ENCODE measurements at places on chromosomes 7 and 10.

- DNase-seq, result no peak
Observed at GRCh38 chr7:142835487-142835886, 19.4 kb upstream of the EPHB6 start.

DNA sequence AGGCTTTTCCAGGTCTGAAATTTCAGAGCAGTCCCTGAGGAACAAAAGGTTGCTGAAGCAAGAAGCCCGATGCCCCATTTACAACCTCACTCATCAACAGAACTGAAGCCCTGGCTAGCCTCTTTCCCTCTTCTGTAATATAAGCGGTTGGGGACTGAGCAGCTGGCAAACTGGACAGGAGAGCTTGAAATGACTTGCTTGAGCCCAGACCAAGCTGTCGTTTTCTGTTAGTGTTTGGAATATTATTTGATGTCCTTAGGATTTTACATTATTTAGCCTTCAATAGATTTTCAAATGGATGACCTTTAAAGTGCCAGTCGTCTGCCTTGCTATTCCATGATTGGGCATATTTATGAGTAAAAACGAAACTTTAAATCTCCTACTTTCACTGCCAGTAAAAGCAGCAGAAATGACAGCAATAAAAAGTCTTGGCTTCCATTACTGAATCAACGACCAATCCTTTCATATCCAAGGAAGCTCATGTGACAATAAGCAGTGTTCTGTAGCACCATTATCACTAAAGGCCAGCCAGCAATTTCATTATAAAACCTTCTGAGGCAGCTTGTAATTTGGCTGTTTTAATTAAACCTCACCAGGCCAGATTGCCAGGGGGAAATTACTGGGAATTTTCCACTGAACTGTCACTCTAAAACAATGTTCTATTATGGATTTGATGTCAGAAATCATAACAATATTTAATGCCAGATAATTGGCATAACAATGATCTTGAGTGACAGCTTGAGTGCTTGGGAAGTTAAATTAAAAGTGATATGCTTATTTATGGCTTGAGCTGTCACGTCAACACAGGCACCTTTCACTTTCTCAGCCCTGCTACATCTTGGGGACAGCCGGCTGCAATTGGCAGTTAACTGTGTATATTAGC lies 85.9 kb downstream of the LSMEM1 start:
- DNase-seq, result peak; percentile 11

- DNase-seq, result no peak
Observed at GRCh38 chr10:36220151-36220550, 578.1 kb upstream of the FZD8 start.

DNA sequence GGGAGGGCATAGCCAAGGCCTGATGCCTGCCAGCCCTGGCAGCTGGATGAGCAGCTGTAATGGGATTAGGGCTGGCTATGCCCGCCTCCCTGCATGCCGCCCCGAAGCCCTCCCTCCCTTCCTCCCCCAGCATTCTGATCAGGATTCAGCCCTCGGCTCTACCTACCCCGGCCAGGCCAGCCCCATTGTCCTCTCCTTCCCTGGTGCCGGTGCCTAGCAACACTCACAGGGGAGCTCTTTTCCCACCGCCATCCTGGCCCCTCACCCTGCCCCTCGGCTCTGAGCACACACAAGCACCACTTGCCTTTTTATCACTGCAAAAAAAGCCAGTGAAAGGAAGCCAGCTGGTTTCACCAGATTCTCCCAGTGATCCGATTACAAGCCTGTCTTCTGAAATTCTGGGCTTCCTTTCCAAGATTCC lies 9.0 kb upstream of the ADCYAP1R1 start:
- DNase-seq, result no peak

DNA sequence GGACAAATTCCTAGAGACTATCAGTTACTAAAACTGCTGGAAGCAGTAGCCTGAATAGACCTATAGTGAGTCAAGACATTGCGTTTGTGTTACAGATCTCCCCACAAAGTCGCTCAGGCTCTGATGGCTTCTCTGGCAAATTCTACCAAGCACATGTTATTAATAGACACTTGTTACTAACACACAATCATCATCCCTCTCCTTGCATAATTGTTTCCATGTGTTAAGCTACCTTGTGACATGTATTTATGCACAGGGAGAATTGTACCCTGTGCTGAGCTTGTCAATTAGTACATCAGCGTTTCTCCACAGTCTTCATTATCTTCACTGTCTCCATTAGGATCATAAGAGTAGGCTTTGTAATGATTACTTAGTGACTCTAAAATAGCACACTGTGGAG lies 31.2 kb downstream of the DYNC2I1 start:
- DNase-seq, result no peak

GRCh38 chr7:43054052-43054722 lies 58.3 kb upstream of the HECW1 start:
- no peak for DNase-seq

GRCh38 chr10:132229834-132230556 lies 43.2 kb downstream of the DPYSL4 start:
- peak; percentile 49 for DNase-seq

GRCh38 chr10:14405076-14406065 lies 74.6 kb upstream of the FRMD4A start:
- DNase-seq, result no peak

DNA sequence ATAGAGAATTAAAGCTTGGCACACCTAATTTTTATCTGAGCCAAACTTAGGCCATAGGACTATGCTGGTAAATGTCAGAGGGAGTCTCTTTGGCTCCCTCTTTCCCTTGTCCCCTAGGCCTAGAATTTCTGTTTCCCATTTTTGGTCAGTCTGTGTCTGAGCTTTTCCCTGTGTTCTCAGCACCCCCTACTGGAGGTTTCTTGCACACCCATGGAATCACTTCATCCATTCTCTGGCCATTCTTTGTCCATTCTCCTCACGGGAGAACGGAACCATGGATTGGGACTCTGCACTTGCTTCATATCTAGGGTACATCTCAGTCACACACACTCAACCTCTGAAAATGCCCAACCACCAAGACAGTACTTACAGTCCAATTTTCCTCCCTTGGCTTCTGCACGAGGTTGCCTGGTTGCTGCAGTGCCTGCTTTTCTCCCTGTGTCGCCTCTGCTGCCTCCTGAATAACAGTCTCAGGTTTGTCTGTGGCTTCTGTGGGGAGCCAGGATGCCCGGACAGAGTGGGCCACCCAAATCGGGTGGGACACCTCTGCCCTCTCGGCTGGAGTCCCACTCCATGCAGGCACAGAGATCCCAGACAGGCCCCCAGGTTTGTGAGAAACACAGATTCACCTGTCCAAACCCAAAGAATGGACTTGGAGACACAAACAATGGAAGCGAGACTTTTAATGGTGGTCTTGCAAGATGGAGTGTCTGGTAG lies 35.1 kb upstream of the DNAH11 start:
- DNase-seq, result peak; percentile 52

DNA sequence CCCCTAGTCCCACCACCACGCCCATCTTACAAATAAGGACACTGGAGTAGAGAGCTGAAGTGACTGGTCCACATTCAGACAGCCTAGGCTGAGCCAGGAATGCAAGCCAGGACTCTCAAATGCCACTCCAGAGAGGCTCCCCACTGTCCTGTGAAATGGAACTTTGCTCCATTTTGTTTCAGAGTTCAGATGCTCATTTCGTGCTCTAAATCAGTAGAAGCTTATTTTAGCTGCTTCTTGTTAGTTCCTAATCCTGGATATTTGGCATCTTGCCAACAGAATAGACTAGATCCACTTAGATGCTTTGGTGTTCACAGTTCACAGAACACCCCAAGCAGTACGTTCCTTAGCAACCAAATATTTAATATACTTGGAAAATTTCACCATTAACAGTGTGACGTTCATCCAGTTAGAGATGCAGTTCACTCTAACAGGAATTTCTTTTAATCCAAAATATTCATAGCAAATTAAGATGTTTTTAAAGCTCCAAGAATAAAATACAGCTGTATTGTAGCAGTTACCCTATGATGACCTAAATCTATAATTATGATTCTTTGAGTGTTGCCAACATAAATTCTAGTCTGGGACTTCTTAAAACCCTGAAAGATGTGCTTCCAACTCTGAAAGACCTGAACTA lies 7.3 kb downstream of the MMP21 start:
- DNase-seq, result no peak

DNA sequence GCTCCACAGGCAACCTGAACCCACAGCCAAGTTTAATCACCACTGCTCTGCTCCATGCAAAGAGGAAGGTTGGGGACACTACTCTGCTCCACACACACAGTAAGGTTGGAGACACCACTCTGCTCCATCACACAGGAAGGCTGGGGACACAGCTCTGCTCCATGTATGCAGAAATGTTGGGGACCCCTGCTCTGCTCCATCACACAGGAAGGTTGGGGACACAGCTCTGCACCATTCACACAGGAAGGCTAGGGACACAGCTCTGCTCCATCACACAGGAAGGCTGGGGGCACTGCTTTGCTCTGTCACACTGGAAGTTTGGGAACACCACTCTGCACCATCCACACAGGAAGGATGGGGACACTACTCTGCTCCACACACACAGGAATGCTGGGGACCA lies 14.8 kb upstream of the ADARB2 start:
- no peak for DNase-seq

- peak; percentile 62 for DNase-seq
Observed at GRCh38 chr10:49407552-49408137, 11.8 kb upstream of the DRGX start.

DNA sequence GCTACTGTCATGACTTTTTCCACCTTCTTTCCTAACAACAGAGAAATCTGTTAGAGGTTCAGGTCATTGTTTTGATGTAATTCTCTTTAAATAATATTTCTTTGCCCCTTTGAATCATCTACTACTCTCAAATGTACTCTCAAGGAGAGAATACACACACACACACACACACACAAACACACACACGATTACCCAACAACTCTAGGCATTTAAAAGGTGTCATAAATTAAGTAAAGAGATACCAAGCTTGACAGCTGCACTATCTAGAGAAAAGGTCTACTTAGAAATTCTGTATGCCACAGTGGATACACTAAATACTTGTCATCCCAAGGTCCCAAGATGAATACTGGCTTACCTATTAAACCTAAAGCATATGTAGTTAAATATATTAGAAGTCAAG lies 4.8 kb downstream of the PANK1 start:
- DNase-seq, result no peak

- DNase-seq, result peak; percentile 46
Observed at GRCh38 chr10:131972474-131973071, 9.2 kb downstream of the BNIP3 start.

DNA sequence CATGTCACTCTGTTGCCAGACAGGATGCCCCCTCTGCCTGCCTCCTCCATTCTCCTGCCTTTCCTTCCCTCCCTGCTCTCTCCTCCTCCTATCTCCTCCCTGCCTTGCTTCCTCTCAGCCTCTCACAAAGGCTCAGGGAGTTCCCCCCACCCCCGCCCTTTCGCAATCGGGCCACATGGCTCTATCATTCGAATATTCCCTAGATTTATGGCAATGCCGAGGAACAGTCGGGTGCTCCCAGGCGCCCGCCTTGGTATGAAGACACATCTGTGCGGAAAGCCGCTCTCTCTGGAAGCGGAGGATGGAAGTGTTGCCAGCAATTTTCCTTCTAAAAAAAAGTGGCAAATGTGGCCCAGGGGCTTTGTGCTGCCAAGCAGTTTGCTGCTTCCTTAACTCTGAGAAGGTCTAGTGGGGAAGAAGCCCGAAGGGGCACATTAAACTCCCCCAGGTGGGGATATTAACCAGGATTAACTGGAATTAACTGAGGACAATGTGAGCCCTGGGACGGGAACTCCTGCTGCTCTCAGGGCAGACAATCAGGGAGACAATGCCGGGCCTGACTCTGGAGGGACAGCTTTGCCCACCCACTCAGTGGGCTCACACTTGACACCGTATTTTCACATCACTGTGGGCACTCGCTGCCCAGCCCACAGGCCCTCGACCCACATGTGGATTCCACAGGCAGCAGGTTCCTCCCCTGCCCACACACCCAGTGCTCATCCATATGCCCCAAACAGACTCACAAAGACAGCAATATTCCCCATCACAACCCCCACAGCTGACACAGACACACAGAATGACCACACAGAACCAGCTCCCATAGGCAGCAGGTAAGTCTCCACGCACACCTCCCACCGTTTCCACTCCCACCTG lies 88.4 kb upstream of the SMNDC1 start:
- peak; percentile 90 for DNase-seq

GRCh38 chr7:27435461-27435860 lies 192.9 kb downstream of the EVX1 start:
- DNase-seq, result no peak

- DNase-seq, result peak; percentile 93
Observed at GRCh38 chr7:32891043-32891799, at the start of gene KBTBD2. KBTBD2 (minus strand) TSS chr7:32891760; CDS start chr7:32879604, 12,156 bp downstream.

GRCh38 chr7:77330169-77330882 lies 85.8 kb downstream of the GSAP start:
- peak; percentile 88 for DNase-seq

DNA sequence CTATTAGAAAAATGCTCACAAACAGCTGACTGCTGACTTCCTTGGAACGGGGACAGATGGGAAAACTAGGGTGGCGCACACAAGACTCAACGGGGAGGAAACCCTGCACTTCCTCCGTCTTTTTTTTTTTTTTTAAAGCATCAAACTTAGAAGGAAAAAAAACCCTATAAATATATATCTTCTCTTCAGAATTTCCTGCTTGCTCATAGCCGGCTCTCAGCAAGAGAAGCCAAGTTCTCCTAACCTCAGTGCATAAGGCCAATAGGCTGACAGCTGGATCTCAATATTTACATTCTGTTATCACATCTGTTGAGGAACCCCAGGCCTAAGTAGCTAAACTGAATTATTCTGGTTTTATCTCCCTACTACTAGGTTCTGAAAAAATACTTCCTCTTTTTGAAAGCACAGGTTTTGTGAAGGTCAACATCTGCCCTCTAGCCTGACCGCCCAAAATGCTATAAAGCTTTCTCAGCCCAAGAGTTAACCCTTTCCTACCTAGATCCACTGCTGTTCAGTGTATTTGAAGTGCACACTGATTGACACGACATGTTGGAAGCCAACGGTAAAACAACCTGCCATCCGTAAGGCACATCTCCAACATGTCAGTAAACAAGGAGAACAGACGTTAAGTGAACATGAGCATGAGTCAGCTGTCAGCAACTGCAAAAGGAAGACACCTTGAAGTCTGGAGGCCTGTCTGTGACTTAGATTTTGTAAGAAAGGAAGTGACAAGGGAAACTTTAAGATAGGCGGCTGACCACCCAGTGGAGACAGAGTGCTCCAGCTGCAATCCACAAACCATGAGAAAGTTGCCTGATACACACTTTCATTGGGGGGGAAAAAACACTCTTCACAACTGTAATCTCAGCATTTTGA lies 83.8 kb downstream of the EBLN1 start:
- DNase-seq, result no peak

- peak; percentile 75 for DNase-seq
Observed at GRCh38 chr7:139648941-139649425, 125.5 kb downstream of the CLEC2L start.

GRCh38 chr7:96547371-96547811 lies 162.3 kb downstream of the SEM1 start:
- no peak for DNase-seq

GRCh38 chr10:33412241-33412640 lies 77.8 kb upstream of the NRP1 start:
- no peak for DNase-seq

GRCh38 chr7:47407821-47408674 lies 173.9 kb downstream of the TNS3 start:
- no peak for DNase-seq

All from endothelial cell of umbilical vein (primary cell).